Daoy (cell line): ENCODE measurements at places on chromosomes 2 and 18.

DNA sequence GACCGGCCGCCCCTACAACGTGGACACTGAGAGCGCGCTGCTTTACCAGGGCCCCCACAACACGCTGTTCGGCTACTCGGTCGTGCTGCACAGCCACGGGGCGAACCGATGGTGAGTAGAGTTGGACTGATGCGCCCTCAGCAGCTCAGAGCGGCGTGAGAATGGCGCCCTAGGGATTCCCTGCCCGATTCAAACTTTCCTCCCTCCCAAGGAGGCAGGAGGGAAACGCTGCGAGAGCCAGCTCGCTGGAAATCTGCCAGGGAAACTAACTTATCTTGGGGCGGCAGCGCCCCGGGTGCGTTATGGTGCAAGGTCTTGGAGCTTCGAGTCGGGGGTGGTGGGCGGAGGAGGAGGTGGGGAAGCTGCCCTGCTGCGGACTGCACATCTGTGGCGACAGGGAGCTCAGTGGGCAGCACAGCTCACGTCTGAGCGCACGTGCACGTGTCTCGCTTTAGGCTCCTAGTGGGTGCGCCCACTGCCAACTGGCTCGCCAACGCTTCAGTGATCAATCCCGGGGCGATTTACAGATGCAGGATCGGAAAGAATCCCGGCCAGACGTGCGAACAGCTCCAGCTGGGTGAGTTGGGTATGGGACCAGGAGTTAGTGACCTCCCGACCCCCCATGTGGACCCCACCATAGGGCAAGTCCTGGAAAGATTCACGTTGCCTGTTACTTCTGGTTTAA, 697 bp downstream of the ITGA4 start:
- peak; percentile 46 for DNase-seq

GRCh38 chr2:160884056-160884455, 276.2 kb upstream of the TANK start:
- DNase-seq = no peak

GRCh38 chr2:204046145-204046544, 109.6 kb downstream of the ICOS start:
- DNase-seq = no peak

- DNase-seq = no peak
Observed at GRCh38 chr18:36130039-36130831, 536 bp downstream of the ELP2 start.

GRCh38 chr2:99675130-99675661, 185.4 kb upstream of the REV1 start:
- no peak for DNase-seq

DNA sequence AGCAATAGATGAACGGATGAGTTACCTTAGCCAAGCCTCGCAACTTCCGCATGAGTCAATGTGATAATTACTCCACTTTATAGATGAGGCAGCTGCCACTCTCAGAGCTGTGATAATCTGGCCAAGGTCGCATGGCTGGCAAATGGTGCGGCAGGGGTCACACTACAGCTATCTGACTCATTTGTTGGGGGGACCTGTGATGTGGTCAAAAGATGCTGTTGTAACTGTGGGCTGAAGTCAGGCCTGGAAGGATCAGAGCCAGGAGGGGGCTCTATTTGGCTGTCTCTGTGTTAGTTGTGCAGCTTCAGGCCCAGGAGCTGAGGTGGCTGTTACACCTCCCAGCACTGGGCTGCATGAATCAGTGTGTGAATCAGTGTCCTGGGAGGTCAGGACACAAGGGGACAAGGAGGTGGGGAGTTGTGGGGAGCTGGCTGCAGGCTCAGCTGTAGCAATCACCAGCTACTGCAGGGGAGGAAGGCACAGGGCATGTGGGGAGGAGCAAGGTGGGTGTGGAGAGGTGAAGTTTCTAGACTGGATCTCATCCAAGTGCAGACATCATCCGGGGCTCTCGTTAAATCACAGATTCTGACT, 33.1 kb downstream of the NGEF start:
- DNase-seq = peak; percentile 73

- DNase-seq = no peak
Observed at GRCh38 chr2:227759411-227760118, 13.9 kb downstream of the SCYGR8 start.
